ENCODE measurements at places on chromosomes 1 and 21.
A peak's percentile ranks its signal among the peaks of the same experiment; 100 is the strongest.

DNA sequence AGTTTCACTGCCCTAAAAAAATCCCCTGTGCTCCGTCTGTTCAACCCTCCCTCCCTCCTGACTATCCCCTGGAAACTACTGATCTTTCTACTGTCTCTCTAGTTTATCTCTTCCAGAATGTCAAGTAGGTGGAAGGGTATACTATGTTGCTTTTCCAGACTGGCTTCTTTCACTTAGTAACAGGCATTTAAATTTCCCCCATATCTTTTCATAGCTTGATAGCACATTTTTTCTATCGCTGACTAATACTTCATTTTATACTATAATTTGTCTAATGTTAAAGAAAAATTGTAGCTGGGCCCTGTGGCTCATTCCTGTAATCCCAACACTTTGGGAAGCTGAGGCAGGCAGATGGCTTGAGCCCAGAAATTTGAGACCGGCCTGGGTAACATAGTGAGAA is 142.8 kb downstream of the DSCAM start:
- no peak for DNase-seq

GRCh38 chr1:21847223-21848205 is 35.4 kb downstream of the LDLRAD2 start:
- no peak for DNase-seq

GRCh38 chr1:235068158-235069121 is 60.2 kb downstream of the TOMM20 start:
- no peak for DNase-seq

DNA sequence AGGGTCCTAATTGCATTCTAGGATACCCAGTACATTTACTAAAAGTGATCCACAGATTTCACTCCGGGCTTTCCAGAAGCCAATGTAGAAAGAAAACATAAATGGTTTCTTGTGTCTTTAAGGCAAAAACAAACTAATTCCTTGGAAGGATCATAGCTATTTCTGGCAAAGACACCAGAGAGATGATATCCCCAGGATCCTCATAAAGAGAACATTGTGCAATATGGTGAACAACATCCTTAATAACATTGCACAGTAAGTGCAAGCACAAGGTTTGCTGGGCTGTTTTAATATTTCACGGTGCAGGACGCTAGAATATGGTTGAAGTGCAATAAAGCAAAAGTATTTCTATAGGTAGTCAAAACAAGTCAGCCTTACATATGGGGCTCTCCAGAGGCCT is 83.0 kb downstream of the NTPCR start:
- DNase-seq = no peak

- no peak for DNase-seq
Observed at GRCh38 chr1:160761046-160761445, 22.0 kb downstream of the SLAMF7 start.

GRCh38 chr1:118188411-118188810 is 3.4 kb upstream of the SPAG17 start:
- DNase-seq = no peak

DNA sequence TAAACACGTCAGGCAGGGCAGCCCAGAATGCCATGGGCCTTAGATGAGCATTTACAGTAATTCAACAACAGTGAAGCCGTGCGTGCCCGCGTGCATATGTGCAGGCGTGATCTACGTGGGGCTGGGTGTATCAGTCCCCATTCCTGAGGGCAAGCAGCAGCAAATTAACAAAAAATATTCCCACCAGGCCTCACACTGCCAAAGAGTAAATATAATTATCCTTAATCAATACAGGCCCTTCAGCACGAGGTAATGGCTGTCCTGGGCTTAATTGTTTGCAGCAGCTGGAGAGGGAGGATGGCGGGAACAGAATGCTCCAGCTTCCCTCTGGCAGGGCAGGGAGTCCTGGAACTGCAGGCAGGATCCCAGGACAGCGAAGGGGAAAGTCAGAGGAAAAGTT is 91.8 kb downstream of the DDX20 start:
- DNase-seq = no peak

DNA sequence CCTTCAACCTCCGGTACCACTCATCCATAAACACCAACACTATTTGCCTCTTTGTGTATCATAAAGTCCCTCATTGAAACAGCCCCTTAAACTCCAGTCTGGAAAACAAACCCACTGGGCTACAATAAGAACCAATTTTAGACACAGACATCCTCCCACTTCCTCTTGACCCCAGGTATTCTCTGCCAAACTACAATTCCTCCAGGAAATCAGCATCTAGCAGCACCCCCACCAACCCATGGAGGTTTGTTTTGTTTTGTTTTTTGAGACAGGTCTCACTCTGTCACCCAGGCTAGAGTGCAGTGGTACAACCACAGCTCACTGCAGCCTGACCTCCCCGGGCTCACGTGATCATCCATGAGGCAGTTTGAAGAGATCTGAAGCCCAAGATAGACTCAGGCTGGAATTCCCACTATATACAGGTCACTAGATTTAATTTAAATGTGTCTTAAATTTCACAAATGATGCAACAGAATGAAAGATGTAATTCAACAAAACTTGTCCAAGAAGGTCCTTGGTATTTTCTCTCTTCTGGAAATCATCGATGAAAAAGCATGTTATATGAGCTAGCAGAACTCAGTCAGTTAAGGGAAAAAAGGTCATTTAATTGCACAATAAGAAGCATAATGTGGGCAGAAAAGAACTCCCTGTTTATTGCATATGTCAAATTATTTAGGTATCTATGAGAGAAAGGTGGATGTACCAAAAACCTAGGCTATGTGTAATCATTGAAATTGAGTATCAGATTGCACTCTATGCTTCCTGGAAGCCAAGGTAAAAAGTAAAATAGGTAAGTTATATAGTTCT is 30.3 kb downstream of the TCP10L start:
- DNase-seq = no peak

DNA sequence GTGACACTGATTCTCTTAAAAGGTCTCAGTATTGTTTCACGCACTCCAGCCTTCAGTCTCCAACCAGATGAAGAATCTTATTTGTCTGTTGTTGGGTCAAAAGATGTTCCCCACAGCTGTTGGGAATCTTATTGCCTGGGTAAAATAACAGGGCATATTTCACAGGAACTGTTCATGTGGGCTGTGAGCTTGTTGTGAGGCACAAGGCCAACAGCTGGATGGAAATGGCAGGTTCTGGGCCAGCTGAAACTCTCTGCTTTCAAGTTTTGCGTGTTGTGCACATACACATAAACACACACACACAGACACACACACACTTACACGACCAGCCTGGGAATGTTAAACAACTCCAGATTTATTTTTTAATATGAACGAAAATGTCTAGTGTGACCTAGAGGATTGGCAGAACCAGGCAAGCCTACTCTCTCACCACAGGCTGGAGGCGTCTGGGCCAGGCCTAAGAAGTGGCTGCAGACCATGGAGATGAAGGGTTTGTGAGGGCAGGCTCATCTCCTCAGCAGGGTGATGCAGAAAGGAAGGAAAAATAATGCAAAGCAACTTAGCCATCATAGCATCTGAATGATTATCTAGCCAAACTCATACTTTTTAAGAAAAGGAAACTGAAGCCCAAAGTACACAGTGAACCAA is 357.0 kb downstream of the TTLL7 start:
- DNase-seq = no peak

DNA sequence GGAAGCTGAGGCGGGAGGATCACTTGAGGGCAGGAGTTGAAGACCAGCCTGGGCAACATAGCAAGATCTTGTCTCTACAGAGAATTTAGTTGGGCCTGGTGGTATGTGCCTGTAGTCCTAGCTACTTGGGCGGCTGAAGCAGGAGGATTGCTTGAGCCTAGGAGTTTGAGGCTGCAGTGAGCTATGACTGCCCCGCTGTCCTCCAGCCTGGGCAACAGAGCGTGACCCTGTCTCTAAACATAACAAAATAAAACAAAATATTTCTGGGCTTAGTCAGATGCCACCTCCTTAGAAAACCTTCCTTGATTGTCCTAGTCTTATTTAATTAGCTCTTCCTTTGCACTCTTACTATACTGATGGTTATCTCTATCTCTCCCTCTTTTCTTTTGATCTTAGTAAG is 8.5 kb downstream of the TGFB2 start:
- no peak for DNase-seq

- DNase-seq = no peak
Observed at GRCh38 chr1:34358636-34359035, 181.9 kb downstream of the C1orf94 start.

GRCh38 chr1:31855038-31855845 is 39.4 kb upstream of the SPOCD1 start:
- DNase-seq = no peak

GRCh38 chr1:226370144-226370923 is 37.6 kb downstream of the PARP1 start:
- DNase-seq = no peak

DNA sequence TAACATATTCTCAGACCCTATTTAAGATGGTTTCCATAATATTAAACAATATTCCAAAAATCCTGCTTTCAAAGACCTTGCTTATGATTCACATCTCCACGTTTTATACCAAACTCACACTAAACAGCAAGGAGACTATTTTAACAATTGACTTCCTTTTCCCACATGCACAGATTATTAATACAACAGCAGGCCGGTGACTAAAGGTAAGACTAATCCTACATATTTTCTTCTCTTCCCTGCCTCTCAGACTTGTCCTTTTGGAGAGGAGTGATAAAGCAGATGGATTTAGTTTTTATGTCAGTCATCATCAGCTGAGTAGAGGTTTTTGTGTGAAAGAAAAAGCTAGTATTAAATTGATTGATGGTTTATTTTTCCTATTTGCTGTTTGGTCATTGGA is 400.6 kb downstream of the NTNG1 start:
- no peak for DNase-seq

GRCh38 chr1:183769956-183770815 is 34.7 kb upstream of the RGL1 start:
- no peak for DNase-seq

DNA sequence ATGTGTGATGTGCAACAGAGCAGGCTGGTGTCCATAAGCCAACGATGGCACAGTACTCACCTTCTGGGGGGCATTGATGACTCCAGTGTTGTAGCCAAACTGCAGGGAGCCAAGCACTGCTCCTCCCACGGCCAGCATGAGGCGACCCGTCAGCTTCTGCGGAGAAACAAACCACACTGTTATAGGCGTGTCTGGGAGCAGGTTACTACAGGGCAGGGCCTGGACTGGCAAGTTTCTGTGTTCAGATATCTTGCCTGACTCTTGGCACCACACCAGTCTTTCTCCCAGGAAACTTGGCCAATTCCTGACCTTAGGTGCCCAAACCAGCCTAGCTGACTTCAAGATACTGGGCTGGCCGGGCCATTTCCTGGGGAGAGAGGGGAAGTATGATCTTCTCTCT is 15.5 kb downstream of the SLC2A1 start:
- DNase-seq = peak; percentile 40

GRCh38 chr1:241924080-241924808 is 33.3 kb upstream of the BECN2 start:
- DNase-seq = no peak

DNA sequence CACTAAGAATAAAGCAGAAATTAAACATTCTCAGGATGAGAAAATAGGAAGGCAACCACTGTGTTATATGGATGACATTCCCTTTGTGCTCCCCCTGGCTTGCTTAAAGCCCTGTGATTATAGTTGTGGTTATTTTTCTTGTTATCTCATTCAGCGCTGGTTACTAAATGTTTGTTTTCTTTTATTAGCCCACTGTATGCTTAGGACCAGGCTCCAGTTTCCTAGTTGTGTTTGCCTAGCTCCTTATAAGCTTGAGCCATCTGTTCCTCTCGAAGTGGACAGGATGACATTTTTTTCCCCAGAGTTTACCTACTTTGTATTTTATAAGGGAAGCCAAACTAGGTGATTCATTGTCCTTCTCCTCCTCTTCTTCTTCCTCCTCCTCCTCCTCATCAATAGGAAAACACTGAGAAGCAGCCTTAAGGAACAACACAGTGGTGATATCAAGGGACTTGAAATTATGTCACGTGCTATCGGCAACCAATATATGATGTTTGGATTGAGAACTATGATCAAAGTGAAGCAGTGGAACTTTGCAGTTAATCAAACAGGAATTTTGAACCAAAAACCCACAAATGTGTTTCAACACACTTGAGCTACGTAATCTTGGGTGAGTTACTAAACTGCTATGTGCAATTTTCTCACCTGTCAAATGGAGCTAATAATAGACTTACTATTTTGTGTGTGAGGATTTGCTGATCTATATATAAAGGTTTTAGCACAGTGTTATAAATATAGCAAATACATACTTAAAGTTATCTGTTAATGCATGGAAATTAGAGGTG is 35.1 kb upstream of the RGS7 start:
- DNase-seq = no peak

- no peak for DNase-seq
Observed at GRCh38 chr1:195738966-195739650, 869.1 kb downstream of the KCNT2 start.

DNA sequence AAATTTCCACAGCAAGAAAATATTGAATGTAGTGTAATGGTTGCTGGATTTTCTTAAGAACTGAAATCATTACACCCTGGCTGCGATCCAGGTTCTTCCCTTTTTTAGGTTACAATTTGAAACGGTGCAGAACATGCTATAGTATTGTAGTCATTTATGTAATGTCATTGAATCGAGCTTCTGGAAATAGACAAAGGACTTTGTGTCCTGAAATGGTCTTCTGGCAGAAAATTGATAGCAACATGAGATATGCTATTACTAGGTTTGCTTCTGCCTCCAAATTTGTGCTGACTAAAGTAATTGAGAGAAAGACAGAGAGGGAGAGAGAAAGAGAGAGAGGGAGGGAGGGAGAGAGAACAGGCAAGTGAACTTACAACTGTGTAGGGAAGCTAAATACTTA is 146.2 kb upstream of the NFIA start:
- DNase-seq = no peak

- DNase-seq = no peak
Observed at GRCh38 chr1:154969860-154970452, 591 bp downstream of the SHC1 start.

Data from activated naive CD4-positive, alpha-beta T cell treated with Interleukin-2 at 50 U/mL for 16 hours (primary cell).